ENCODE measurements at places on chromosomes 5 and 9. TPM values are rescaled to one million over a fixed set of nuclear protein-coding genes. Genes with fewer than 3 reads are reported as not detected.

DNA sequence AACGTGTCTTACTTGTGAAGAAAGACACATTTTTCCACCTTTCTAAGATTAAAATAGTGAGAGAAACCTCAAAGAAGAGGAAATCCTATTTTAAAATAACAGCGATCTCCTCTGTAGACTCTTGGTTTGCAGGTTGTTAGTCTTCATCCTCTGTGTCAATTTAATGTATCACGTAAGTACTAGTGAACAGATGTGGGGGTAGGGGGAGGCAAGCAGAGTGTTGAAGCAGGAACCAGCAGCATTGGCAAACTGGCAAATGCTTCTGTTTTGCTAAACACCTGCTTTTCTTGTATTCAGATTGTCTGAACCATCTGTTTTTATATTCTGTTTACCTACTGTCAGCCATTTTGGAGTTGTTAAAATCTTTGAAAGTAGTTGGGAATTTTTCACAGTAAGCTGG lies 159.3 kb upstream of the TLX3 start:
- H3K36me3 ChIP-seq: no peaks in the 10 kb centered on the region
- H3K4me1 ChIP-seq: no peaks in the 10 kb centered on the region
- H3K27ac ChIP-seq: no peak overlapping the region
- peak; percentile 7 for DNase-seq
- H3K4me3 ChIP-seq: no peak overlapping the region

Gene CCDC192
- total RNA-seq: not detected

DNA sequence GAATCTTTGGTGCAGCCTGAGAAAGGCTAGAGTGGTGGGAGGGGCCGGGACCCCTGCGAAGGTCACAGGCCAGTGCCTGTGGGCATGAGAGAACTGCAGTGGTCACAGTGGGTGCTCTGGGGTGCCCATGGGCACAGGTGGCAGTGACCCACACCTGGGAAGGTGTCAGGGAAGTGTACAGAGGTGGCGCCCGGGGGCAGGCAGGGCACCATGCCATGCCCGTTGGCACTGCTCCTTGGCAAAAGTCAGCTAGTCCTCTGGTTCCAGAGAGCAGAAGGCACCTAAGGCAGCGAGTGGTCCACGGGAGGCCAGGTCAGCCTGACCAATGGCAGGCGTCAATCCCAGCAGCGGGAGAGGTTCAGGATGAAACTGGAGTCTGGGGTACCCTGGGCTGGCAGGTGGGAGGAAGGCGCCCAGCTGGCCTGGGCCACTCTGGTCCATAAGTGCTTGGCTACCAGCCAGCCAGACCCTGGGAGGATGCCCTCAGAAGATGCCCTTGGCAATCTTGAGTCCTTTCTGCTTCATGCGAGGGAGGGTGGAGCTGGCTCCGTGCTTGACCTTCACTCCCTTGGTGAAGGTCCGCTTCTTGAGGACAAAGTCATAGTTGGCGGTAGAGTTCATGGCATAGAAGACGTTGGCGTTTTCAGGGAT lies 22.8 kb downstream of the RALGDS start:
- H3K4me3 ChIP-seq: no peak overlapping the region
- no peak overlapping the region for H3K27ac ChIP-seq
- no peaks in the 10 kb centered on the region for H3K27me3 ChIP-seq
- no peak for DNase-seq
- H3K36me3 ChIP-seq: peaks cover 68% of the 10 kb centered on the region
- H3K4me1 ChIP-seq: no peaks in the 10 kb centered on the region

Gene LHFPL2
- total RNA-seq: 28.0 TPM

Gene CARD6
- total RNA-seq: 2.0 TPM

Gene NMUR2
- 0.37 TPM for total RNA-seq

DNA sequence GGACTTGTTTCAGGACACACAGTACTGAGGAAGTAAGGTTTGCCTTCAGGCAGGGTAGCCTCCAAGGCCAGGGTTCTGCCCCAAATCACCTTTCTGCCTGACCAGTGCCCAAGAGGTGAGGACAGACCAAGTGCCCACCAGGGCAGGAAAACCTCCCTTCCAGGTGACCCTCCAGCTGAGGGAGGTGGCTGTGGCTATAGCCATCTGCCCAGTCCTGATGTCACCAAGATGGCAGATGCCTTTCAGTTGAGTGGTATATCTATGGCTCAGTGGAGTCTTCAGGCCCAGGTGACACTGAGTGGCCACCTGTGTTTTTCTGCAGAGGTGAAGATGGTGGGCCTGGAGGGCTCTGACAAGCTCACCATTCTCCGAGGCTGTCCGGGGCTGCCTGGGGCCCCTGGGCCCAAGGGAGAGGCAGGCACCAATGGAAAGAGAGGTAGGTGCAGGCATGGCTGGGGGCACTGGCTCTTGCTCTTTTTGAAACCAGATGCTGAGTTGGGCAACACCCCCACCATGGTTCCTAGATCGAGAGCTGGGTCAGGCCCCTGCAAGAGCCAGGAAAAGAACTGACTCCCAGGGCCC lies 1.7 kb downstream of the FCN2 start:
- H3K4me1 ChIP-seq: no peaks in the 10 kb centered on the region
- DNase-seq: no peak
- no peak overlapping the region for H3K4me3 ChIP-seq
- no peak overlapping the region for H3K27ac ChIP-seq
- H3K27me3 ChIP-seq: no peaks in the 10 kb centered on the region

DNA sequence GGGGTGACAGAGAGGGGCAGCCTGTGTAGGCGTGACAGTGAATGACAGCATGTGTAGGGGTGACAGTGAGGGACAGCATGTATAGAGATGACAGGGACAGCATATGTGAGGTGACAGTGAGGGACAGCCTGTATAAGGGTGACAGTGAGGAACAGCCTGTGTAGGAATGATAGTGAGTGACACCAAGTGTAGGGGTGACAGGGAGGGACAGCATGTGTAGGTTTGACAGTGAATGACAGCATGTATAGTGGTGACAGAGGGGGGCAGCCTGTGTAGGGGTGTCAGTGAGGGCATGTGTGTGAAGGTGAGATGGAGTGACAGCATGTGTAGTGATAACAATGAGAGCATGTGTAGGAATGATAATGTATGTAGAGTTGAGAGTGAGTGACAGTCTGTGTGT lies 8.7 kb upstream of the GAPT start:
- H3K27me3 ChIP-seq: no peaks in the 10 kb centered on the region
- H3K4me1 ChIP-seq: no peaks in the 10 kb centered on the region
- no peaks in the 10 kb centered on the region for H3K36me3 ChIP-seq
- no peak for DNase-seq

DNA sequence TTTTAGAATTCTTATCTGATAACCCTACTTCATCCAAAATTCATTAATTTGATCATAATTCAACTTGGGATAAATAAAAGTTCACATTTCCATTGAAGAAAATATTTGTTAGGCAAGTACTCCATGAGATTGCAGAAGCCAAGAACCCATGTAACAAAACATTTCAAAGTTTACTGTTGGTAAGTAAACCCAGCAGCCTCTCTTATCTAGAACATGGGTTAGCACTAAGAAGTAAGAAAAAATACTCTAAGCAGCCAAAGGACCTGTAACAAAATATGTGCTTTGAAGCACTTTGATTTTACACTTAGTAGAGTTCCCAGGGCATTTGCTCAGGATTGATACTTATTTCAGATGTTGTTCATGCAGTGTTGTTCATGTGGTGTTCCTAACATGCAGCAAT lies 8.7 kb downstream of the MAP3K1 start:
- DNase-seq: no peak
- H3K36me3 ChIP-seq: no peaks in the 10 kb centered on the region
- peaks cover 43% of the 10 kb centered on the region for H3K4me1 ChIP-seq
- no peaks in the 10 kb centered on the region for H3K27me3 ChIP-seq
- no peak overlapping the region for H3K4me3 ChIP-seq

DNA sequence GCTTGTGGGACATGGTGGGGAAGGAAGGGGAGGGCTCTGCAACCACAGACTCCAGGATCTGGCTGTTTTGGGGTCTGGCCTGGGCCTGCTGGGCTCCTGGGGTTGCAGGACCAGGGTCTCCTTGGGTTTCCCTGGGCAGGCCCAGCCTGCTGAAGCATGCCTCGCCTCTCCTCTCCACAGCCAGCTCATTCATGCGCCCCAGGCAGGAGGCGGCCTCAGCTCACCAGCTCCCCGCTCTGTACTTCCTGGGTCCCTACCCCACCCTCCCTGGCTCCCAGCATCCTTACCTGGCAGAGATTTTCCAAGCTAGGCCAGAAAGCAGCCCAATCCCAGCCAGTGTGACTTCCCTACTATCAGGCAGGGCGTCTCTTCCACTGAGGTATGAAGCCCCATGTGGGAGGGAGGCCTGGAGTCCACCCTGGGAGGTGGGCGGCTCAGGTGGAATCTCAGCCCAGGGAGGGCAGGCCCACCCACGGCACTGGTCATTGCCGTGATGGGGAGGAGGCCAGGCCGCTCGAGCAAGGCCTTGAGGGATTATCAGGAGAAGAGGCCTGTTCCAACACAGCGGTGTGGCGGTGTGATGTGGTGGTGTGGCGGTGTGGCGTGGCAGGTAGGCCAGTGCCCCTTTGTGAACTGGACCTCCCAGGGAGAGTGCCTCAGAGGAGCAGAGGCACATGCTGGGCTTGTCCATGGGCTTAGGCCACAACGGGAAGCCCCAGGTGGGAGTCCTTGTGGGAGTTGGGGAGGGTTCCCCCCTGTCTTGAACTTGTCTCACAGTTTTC lies 103.4 kb downstream of the DAB2IP start:
- no peak overlapping the region for H3K4me3 ChIP-seq
- H3K36me3 ChIP-seq: peaks cover 31% of the 10 kb centered on the region
- peaks cover 78% of the 10 kb centered on the region for H3K4me1 ChIP-seq
- no peak for DNase-seq
- no peak overlapping the region for H3K27ac ChIP-seq

Gene LRRC14B
- total RNA-seq: not detected

DNA sequence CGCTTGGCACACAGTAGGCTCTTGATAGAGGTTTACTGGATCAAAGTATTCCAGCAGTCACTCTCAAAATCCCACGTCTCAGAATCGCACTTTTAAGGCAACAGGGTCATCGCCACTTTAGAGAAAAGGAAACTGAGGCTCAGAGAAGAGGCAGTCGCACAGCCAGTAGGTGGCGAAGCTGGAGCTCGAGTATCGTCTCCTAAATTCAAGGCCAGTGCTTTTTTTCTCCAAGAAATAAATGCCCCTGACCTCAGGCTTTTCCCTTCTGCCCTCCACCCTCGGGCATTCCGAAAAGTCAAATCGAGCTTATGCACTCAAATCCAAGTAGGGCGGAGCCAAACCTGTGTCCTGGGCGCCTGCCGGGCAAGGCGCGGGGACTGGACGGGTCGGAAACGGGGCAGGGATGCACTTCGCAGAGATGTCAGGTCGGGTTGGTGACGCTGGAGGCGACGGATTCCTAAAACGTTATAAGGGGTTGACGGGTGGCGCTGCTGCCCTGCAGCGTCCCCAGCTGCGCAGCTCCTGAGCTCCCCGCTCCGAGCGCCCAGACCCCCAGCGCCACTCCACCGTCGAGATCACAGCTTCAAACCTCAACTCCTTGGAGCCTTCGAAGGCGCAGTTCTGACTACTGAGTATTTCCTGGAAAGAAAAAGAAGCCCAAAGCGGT lies 4.7 kb upstream of the FOXB2 start:
- no peaks in the 10 kb centered on the region for H3K36me3 ChIP-seq
- no peak overlapping the region for H3K27ac ChIP-seq
- H3K4me1 ChIP-seq: peaks cover 23% of the 10 kb centered on the region
- DNase-seq: no peak

Gene PCDHB16
- total RNA-seq: 0.45 TPM

Gene SNX30
- total RNA-seq: 19.0 TPM

GRCh38 chr5:103503066-103503465 lies 59.5 kb downstream of the NUDT12 start:
- H3K27me3 ChIP-seq: no peaks in the 10 kb centered on the region
- no peak for DNase-seq
- no peaks in the 10 kb centered on the region for H3K4me1 ChIP-seq

DNA sequence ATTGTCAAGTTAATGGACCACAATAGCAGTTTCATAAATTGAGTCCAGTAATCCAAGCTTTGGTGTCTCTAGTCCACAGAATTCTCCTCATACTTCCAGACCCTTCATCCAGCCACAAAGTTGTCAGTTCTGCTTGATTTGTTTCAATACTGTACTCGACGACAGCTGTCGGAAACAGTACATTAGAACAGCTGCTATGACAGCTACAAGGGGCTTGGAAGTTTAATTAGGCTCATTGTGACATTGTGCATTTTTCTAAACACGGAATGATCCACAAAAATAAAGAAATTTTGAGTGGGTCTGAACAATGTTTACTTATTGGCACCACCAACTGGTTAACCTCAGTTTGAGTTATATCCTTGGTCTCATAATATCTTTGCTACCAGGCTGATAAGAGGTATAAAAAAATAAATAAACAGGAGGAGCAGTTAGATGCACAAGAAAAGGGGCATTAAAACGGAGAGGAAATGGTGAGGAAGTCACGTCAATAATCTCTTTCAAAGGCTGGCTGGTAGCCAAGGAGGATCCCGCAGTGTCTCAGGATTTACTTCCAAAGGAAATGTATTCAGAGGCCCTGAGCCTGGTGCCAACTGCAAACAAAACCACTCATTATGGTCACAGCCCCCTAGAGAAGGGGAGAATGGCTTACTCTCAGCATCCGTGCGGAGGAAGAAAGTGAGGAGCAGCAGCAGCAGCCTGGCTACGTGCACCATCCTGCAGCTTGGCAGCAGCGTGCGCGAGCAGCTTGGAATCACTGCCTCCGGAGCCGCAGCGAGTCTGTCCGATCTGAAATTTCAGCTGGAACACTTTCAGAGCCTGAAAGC lies 933.8 kb upstream of the DMAC1 start:
- no peaks in the 10 kb centered on the region for H3K27me3 ChIP-seq
- no peaks in the 10 kb centered on the region for H3K4me1 ChIP-seq
- DNase-seq: peak; percentile 63
- H3K4me3 ChIP-seq: peak overlapping the region; percentile 5
- no peaks in the 10 kb centered on the region for H3K36me3 ChIP-seq
- no peak overlapping the region for H3K27ac ChIP-seq

- H3K27me3 ChIP-seq: no peaks in the 10 kb centered on the region
- no peak overlapping the region for H3K4me3 ChIP-seq
- no peak for DNase-seq
Observed at GRCh38 chr5:153831973-153832372, 206.7 kb downstream of the FAM114A2 start.

DNA sequence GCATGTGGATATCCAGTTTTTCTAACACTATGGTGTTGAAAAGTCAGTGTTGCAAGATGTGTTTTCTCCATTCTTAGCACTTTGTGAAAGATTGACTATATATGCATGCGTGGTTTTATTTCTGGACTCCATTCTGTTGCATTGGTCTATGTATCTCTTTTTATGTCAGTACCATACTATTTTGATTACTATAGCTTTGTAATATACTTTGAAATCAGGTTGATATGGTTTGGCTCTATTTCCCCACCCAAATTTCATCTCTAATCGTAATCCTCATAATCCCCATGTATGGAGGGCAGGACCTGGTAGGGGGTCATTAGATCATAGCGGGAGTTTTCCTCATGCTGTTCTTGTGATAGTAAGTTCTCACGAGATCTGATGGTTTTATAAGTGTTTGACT lies 6.5 kb downstream of the RIC1 start:
- H3K4me1 ChIP-seq: peaks cover 33% of the 10 kb centered on the region
- H3K36me3 ChIP-seq: no peaks in the 10 kb centered on the region
- no peaks in the 10 kb centered on the region for H3K27me3 ChIP-seq
- no peak for DNase-seq
- no peak overlapping the region for H3K4me3 ChIP-seq
- H3K27ac ChIP-seq: no peak overlapping the region

- no peak for DNase-seq
- H3K36me3 ChIP-seq: no peaks in the 10 kb centered on the region
- H3K4me1 ChIP-seq: no peaks in the 10 kb centered on the region
- H3K4me3 ChIP-seq: no peak overlapping the region
- no peak overlapping the region for H3K27ac ChIP-seq
Observed at GRCh38 chr5:174444479-174445188, 279.7 kb upstream of the MSX2 start.

Gene IFNE
- not detected for total RNA-seq

Gene TUSC1
- 16.5 TPM for total RNA-seq

Data from stomach (tissue), 19 donors.